Left cardiac atrium (tissue), 4 donors: ENCODE measurements at places on chromosomes 4 and X. TPM values are rescaled to one million over a fixed set of nuclear protein-coding genes. Genes with fewer than 3 reads are reported as not detected.

The N4BP2 gene
- total RNA-seq, result 4.3 TPM

The C4orf50 gene
- total RNA-seq, result 0.03 TPM

The ZNF157 gene
- total RNA-seq, result 0.13 TPM

The HSFX3 gene
- not detected for total RNA-seq

The AFP gene
- total RNA-seq, result not detected

The PRDM8 gene
- 1.5 TPM for total RNA-seq

The ETDB gene
- not detected for total RNA-seq

The L1CAM gene
- 9.2 TPM for total RNA-seq

The ZNF827 gene
- 17.9 TPM for total RNA-seq
